CD4-positive, alpha-beta T cell treated with Interferon gamma for 1 hour (primary cell): ENCODE measurements at places on chromosomes 3 and 15.

DNA sequence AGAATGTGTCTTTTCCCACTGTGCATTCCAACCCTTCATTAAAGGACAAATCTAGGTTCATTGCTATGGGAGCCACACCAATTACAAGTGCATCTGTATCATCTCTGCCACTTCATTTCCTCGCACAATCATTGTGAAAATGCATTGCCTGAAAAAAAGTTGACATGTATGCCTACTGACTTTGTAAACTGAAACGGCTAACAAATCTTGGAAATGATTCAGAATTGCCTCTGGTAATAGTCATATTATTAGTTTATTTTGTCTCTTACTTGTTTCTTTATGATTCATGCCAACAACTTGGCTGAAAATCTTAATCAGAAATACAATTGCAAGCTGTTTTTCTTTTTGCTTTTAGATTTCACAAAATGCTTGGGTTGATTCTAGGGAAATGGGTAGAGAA, 497.1 kb downstream of the ZIC1 start:
- no peak for DNase-seq

- DNase-seq: no peak
Observed at GRCh38 chr3:9951126-9951525, 1.1 kb downstream of the PRRT3 start.

DNA sequence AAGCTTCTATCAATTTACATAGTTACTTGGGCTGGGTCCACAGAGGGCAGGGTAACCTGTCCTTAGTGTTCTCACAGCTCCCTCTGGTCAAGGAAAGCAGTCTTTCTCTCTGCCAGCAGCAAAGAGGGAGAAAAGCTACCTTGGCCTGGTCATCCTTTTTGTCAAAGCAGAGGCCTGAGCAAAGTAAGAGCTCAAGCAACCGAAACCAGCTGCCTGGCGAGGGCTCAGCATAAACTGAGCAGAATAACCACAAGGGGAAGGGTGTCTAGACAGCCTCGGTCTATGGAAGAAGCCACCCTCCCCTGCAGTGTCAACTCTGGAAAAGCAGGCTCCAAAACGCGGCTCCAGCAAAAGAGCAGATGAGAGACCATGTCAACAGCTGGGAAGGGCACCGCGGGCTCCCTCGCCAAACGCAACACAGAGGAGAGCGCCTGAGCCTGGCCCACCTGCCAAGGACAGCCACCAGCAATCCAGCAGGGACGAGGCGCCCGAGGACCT, 17.4 kb downstream of the LRIG1 start:
- no peak for DNase-seq

DNA sequence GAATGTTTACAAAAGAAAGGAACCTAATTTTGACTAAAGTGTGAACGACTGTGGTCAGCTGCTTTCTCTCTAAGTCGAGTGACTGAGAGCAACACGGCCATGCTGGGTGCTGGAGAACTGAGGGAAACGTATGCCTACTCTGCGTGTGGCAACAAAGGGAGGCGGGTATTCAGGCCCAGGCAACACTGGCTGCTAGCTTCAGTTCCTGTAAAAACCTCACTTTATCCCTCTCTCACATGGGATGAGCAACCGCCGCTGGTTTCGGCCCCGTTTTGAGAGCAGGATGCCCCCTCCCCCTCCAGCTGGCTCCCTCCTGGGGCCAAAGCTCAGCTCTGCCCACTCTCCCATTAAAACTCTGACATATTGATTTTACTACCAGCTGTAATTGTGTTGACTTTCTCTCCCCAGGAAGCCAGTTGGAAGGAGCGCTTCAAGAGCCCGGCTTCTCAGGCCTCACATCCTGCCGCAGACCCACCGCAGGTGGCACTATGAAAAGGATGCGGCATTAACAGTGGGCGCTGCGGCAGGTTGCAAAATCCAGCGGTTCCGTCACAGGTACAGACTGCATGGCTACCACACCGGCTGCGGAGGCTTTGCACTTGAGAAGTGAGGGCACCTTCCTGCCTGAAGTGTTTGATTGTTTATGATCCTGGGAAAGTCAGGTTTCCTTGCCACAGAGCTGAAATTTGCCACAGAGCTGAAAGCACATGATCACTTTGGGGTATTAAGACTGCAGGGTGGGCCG, 12.7 kb downstream of the PLXND1 start:
- DNase-seq: peak; percentile 47

DNA sequence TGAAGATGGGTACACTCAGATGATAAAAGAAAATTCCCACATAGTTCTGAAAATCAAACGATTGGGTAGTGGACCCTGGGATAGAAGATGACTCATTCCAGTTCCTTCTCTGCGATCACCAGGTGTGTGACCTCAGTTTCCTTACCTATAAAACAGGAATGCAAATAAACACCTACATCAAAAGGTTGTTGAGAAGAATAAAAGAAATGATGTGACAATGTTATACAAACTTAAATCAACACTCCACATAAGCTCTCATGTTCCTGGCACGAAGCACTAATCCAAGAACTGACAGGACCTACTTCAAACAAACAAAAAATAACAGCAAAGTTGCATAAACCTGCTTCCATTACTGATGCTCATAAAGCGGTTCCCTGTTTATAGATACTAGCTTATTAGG, 69.2 kb downstream of the RORA start:
- no peak for DNase-seq

DNA sequence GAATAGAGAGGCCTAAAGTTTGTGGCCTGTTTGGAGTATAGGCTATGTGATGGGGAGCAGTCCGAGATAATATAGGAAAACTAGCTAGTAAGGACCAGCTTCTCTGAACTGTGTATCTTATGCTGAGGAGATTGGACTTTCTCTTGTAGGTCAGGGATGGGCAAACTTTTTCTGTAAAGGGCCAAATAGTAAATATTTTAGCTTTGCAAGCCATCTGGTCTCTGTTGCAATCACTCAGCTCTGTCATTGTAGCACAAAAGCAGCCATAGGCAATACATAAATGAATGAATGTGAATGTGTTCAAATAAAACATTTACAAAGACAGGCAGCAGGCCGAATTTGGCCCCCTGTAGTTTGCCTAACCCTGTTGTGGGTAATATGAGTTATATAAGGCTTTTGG, 24.5 kb downstream of the TMOD3 start:
- no peak for DNase-seq

GRCh38 chr3:147921051-147921450, 511.9 kb downstream of the ZIC1 start:
- no peak for DNase-seq

GRCh38 chr15:59221511-59222505, 15.2 kb downstream of the LDHAL6B start:
- no peak for DNase-seq

GRCh38 chr3:46979958-46980497, 562 bp downstream of the NBEAL2 start:
- no peak for DNase-seq

DNA sequence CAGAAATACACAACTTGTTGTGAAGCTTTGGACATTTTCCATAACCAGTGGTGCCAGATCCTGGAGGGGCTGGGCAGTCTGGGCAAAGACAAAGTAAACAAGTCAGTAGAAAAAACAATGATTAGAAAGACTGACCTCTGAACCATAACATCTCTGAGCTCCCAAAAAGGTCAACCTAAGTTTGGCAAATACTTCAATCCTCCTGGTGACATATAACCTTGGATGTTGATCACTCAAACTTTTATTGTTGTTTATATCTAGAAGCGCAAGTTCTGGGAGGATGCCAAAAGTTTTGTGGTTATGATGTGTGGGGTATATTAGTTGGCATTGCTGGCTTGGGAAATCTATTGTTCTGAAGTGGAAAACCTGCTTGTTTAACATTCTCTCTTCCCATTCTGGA, 257.7 kb downstream of the DIPK2A start:
- no peak for DNase-seq

DNA sequence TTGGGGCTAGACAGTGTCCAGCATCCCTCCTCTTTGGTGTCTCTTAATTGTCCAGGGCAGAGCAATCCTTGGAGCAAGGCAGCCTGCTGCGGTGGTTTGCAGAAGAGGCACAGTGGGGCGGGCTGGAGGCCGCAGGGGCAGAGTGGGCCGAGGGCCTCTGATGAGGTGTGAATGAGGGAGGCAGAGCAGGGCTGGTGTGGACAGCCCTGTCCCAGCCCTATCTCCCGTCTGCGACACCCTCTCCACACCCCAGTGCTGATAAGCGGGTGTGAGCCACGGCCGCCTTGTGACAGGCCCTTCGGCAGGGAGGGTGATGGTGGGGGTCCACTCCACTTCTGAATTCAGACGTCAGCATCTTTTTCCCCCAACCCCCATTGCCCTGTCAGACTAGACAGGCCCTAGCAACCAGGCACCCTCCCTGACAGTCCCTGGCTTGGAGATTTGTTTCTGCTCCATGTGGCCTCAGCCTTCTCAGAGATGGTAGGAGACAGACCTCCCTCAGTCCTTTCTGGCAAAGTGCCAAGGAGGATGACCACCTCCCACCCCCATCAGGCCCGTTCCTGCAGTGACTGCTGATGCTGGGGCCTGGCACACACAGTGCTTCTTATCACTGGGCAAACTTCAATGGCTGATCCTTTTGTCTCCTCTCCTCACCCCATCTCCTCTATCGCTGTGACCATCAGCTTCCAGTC, 37.3 kb downstream of the EXOG start:
- DNase-seq: no peak

GRCh38 chr3:25664812-25665314, at the start of gene TOP2B:
TSS of gene TOP2B (minus strand) at chr3:25664907. CDS start at chr3:25664297, 610 bp downstream.
- DNase-seq: peak; percentile 94

- DNase-seq: no peak
Observed at GRCh38 chr3:136728918-136729317, 23.3 kb downstream of the STAG1 start.

- DNase-seq: no peak
Observed at GRCh38 chr3:139231555-139232281, 112.1 kb upstream of the MRPS22 start.

GRCh38 chr3:86733257-86733656, 257.7 kb downstream of the VGLL3 start:
- DNase-seq: no peak

DNA sequence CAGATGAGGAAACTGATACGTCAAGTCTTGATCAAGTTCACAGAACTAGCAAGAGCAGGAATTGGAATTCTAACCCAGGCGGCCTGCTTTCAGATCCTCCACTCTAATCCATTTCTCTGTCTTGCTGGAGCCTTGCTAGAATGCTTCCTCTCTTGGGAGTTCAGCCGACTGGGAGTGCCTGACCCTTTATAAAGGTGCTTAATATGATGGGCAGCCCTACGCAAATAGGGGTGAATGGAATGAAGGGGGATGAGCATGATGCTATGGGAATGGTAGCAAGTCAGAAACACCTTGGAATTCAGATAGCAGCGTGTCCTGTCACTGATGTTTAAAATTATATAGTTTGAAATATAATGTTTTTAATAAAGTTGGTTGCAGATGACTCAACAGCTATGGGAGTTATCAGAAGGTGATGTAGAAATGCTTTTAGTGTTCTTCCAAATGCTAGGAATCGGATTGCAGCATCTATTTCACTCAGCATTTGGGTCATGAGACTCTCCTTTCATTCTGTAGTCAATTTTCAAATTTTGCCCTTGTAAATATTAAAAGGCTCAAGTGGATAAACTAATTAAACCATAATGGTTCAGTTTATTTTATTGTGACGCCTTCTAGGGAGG, 150.7 kb downstream of the FNDC3B start:
- DNase-seq: no peak

DNA sequence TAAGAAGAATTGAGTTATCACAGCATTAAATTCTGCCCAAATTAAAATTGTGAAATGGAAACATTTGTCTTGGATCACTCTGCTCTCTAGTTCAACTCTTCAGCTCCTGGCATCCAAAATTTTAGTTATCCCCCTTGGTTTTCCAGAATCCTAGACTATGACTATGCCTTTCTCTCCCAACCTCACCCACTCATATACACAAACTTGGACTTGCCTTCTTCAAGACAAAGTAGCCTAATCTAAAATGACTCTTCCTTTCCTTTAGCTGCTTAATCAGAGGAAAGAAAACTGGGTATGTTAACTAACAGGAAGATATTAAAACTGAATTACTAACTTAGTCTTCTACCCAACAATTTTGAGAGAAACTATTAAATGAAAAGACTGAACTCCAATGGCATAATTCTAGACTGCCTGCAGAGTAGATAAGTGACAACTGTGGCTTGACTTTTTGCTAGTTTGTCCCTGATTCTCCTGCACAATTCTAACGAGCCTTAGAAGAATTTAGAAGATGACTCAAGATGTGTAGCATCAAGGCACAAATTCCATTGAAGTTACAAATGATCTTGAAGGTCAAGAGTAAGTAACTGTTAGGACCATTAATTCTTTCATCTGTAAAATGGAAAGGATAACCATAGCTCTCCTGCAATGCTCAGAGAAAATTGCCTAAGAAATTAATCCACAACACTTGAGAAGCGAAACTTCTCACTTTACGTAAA, 5.2 kb upstream of the GOLIM4 start:
- no peak for DNase-seq

DNA sequence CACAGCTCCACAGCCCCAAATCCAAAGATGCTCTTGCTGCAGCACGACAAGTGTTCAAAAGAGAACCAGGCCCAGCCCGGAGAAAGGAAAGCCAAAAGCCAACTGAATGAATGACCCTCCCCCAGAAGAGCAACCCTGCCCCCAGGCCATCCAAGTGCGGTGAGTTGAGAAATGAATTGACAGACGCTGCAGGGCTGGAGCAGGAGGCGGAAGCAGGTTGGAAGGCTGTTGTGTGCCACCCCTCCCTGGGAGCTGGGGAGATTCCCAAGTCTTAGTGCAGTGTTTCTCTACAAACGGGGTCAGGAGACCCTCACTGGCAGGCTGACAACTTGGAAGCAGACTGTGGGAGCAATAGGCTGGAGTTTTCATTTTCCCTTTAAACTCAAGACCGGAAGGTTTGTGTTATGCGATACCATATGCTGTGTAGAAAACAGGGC, 3.5 kb upstream of the SPTBN5 start:
- DNase-seq: no peak

DNA sequence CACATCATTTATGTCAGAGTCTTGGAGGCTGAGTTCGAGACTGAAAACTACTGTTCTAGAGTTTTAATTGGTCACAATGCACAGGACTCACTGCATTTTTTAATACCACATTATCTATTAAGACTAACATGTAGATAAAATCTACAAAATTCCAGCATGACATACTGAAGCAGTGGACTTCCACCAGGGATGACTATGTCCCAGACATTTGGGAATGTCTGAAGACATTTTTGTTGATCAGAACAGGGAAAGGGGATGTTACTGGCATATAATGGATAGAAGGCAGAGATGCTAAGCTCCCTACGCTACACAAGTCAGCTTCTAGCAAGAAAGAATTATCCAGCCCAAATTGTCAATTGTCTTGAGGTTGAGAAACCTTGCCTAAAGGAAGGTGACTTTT, 419.0 kb upstream of the TGFBR2 start:
- no peak for DNase-seq
